ENCODE measurements at places on chromosomes 4 and X. TPM values are rescaled to one million over a fixed set of nuclear protein-coding genes. Genes with fewer than 3 reads are reported as not detected.

Gene COPS4
- total RNA-seq, result 35.3 TPM

Gene ENPP6
- total RNA-seq, result 0.19 TPM

Gene DCHS2
- 0.03 TPM for total RNA-seq

Gene CXCL11
- 0.45 TPM for total RNA-seq

Gene ASMT
- total RNA-seq, result 0.69 TPM

Gene IL3RA
- 21.9 TPM for total RNA-seq

Gene LIMCH1
- 177 TPM for total RNA-seq

Gene HCCS
- total RNA-seq, result 18.1 TPM

Gene LGI2
- total RNA-seq, result 10.3 TPM

Gene FAM184B
- not detected for total RNA-seq

Gene GSX2
- not detected for total RNA-seq
